Left colon (tissue), 2 donors: ENCODE measurements at places on chromosomes 12 and 14. TPM values are rescaled to one million over a fixed set of nuclear protein-coding genes. Genes with fewer than 3 reads are reported as not detected.

DNA sequence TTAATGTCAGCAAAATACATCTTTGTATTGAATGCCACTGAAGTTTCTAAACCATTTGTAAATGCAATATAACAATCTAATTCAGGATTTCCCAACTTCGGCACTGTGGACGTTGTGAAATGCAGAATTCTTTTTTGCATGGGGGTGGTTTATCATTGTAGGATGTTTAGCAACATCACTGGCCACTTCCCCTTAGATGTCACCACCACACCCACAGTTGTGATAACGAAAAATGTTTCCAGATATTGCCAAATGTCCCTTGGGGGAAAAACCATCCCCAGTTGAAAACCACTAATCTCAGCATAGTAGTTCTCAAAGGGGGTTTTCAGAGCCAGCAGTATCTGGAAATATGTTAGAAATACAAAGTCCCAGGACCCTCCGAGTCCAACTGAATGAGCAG, 203.3 kb downstream of the NAV3 start:
- DNase-seq = no peak

- no peak for DNase-seq
Observed at GRCh38 chr14:83912032-83912642, 1617.8 kb upstream of the FLRT2 start.

- no peak for DNase-seq
Observed at GRCh38 chr14:68840454-68840853, 47.6 kb upstream of the ZFP36L1 start.

- DNase-seq = no peak
Observed at GRCh38 chr12:132422381-132423043, 67.4 kb upstream of the FBRSL1 start.

DNA sequence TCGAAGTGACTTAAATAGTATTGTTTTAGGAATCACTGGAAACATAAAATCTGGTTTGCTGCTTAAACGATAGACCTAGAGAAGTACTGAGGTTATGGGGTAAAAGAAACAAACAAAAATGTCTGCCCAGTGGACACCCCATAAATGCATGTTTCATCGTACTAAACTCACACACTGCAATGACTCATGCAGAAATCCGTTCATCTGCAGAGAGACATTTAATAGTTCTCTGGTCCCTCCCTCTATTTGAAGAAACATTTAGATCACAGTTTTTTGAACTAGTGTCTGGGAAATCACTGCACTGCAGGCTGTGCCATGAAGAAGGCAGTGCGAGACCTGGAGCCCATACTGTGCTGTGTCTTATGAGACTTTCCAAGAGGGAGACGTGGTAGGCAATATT, 25.5 kb downstream of the SLC17A8 start:
- DNase-seq = no peak

- DNase-seq = no peak
Observed at GRCh38 chr12:95611676-95612309, 60.5 kb upstream of the USP44 start.

DNA sequence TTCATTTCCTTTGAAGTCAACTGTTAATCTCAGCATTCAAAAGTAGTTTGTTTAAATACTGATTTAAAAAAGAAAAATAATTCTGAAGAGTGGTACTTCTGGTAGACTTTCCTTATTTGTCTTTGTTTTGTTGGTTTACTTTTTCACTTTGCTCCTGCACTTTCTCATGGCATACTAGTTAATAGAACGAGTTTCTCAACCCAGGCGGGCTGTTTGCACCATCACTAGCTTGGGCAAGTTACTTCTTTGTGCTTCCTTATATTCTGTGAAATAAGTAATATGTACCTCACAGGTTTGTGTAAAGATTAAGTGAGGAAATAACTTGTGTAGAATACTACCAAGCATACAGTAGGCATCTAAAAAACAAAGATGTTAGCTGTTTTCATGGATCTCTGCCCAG, 45.5 kb downstream of the SLC38A6 start:
- no peak for DNase-seq

Gene IL22
- not detected for total RNA-seq

Gene ARF6
- total RNA-seq = 161 TPM

Gene RAB5B
- total RNA-seq = 149 TPM

Gene RAP1B
- total RNA-seq = 121 TPM

Gene ACSM4
- total RNA-seq = not detected

- DNase-seq = no peak
Observed at GRCh38 chr12:89693639-89694202, 14.9 kb downstream of the ATP2B1 start.

DNA sequence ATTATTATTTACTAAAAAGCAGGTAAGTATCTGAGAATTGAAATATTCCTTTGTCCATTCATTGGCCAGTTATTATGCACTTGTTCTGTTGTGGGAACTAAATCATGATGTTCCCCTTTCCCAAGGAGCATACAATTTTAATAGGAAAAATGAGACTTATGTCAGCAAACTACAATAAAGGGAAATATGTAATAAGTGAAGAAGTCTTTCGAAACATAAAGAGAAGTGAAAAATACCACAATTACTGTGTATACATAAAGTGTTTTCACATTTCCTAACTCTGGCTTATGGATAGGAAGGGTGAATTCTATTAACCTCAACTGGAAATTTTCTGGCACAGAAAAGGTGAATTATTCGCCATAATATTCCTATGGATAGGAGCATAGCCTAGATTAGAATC, 78.4 kb upstream of the DNM1L start:
- no peak for DNase-seq

Gene RDH5
- total RNA-seq = 34.2 TPM

Gene SLC22A17
- 2.7 TPM for total RNA-seq

- DNase-seq = no peak
Observed at GRCh38 chr12:34219046-34219770, 196.9 kb downstream of the ALG10 start.

Gene IFI27L2
- total RNA-seq = 32.3 TPM

Gene CNIH1
- 103 TPM for total RNA-seq

GRCh38 chr12:14257303-14257733, 108.2 kb upstream of the ATF7IP start:
- no peak for DNase-seq

Gene BLTP3B
- 24.1 TPM for total RNA-seq

Gene KRT75
- not detected for total RNA-seq

- DNase-seq = no peak
Observed at GRCh38 chr12:127125607-127126259, 1141.2 kb upstream of the TMEM132C start.

DNA sequence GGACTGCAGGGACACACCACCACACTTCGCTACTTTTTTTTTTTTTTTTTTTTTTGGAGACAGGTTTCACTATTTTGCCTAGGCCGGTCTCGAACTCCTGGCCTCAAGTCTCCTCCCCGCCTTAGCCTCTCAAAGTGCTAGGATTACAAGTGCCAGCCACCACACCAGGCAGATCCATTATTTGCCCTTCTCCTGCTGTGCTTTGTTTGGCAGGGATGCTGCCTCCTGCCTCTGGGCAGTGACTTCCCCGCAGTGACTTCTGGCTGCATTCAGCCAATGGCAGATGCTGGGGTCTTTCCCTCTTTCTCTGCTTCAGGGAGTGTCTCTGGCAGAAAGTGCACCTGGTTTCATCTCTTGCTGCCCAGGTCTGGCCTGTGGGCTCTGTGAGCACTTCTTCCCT, 6.7 kb upstream of the MORN3 start:
- DNase-seq = no peak

- DNase-seq = no peak
Observed at GRCh38 chr12:113803759-113804140, 162.4 kb downstream of the RBM19 start.

Gene ANKS1B
- total RNA-seq = 4.1 TPM

DNA sequence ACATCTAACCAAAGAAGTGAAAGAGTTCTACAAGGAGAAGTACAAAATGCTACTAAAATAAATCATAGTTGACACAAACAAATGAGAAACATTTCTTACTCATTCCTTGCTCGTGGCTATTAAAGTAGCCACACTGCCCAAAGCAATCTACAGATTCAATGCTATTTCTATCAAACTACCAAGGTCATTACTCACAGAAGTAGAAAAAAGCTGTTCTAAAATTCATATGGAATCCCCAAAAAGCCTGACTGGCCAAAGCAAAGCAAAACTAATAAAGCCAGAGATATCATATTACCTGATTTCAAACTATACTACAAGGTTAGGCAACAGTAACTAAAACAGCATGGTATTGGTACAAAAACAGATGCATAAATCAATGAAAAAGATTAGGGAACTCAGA, 305.6 kb downstream of the RPAP3 start:
- DNase-seq = no peak

GRCh38 chr14:52013984-52014600, 24.7 kb downstream of the RTRAF start:
- DNase-seq = no peak

Gene SPX
- total RNA-seq = not detected

- DNase-seq = no peak
Observed at GRCh38 chr12:6535960-6536847, 1.9 kb downstream of the GAPDH start.

Gene DTX1
- 2.3 TPM for total RNA-seq

DNA sequence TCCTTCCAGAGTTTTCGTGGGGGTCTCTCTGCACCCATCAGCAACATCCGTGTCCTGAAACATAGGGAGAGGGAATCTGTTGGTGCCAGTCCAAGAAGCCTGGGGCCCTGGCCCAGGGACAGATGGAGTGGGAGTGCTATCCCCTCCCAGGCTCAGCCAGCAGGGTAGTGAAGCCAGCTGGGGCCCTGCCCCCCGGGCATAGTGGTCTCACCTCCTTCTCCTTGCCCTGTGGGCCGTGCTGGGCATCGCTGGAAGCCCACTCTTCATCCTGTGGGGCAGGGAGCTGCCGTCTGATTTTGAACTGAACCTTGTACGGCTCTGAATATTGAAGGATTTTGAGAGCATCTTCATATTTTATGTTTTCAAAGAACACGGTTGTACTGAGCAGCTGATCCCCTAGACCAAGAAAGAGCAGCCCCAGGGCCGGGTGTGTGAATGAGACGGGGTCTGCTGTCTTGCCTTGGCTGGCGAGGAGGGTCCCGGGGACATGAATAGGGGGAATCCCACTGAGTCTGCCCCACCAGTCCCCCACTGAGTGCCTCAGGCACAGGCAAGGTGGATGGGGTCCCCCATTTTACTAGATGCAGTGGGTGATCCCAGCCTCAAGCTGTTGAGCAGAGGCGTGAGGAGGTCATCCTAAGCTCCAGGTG, 23.3 kb downstream of the AHNAK2 start:
- DNase-seq = no peak

- no peak for DNase-seq
Observed at GRCh38 chr12:93587611-93588010, 15.1 kb downstream of the SOCS2 start.

DNA sequence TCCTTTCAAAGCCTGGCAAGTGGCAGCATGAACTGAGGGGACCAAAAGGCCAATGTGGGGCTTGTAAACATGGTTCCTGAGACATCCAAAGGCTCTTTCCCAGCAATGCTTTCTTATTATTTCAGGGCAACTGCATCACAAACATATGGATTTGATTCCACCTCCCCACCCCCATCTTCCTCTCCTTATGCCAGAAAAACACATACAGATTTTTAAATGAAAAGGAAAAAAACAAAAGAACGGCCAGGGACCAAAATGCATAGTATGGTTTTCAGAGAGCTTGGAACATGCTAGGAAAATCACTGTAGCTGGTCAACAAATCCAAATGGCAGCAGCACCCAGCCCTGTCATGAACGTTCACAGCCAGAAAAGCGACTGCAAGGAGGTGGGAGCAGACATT, 167.6 kb downstream of the ANO2 start:
- DNase-seq = no peak

Gene DEPDC4
- total RNA-seq = 3.0 TPM

Gene WSCD2
- 0.46 TPM for total RNA-seq

DNA sequence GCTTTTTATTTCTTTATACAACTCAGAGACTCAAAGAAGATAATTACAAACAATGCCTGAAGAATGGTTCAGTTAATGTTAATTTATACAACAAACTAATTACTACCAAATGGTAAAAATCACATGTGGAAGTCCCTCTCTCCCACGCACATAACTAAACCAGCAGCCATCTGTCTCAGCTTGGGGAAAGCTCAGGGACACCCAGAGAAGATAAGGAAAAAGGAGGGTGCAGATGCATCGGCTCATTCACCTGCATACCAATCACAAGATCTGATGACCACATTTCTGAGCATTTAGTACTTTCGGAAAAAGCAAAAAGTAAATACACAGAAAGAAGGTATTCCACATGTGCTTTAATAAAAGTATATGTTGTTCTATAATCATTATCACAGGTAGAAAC, 136.3 kb downstream of the SOX5 start:
- DNase-seq = no peak

GRCh38 chr12:132559652-132560363, 50.6 kb downstream of the LRCOL1 start:
- DNase-seq = no peak

- DNase-seq = no peak
Observed at GRCh38 chr12:509500-509899, 49.8 kb downstream of the B4GALNT3 start.

Gene LRP1-AS
- not detected for total RNA-seq

Gene OTUB2
- total RNA-seq = 4.7 TPM

DNA sequence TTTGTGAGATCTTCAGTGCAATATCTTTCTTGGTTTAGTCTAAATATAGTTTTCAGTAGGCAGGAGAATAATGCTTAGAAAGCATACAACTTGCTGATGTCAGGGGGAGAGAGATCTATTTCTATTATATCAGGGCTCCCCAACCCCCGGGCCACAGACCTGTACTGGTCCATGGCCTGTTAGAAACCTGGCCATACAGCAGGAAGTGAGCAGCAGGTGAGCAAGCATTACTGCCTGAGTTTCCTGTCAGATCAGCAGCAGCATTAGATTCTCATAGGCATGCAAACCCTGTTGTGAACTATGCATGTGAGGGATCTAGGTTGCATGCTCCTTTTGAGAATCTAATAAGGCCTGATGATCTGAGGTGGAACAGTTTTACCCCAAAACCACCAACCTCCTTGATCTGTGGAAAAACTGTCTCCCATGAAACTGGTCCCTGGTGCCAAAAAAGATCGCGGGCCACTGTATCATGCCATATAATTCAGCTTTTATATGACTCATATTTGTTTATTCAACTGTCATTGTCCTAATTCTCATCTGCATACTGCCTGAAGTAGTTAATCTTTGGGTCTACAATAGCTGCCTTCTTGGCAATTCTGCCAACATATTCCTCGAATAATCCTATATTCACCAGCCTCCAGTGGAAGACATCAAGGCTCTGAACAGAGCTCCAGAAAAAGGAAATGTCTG, 163.6 kb upstream of the DYRK2 start:
- DNase-seq = no peak

DNA sequence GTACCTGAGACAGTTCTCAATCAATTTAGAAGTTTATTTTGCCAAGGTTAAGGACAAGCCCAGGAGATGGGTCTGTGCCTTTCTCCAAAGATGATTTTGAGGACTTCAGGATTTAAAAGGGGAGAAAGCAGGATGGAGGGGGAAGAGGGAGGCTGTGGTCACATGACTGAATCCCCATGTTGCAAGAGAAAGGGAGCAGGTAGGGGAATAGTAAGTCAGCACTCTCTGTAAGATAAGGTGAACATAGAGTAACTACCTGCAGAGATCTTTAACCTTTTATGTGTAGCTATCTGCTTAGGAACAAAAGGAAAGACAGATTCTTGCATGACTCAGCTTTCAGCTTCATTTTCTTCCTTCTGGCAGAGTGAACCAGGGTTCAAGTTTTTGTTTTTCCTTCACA, 25.9 kb downstream of the DGLUCY start:
- DNase-seq = no peak
